Activated CD4-positive, alpha-beta T cell treated with anti-CD3 and anti-CD28 coated beads for 4 hours (primary cell): ENCODE measurements at places on chromosomes 4 and X.

GRCh38 chr4:54100595-54101189 is 729 bp downstream of the GSX2 start:
- DNase-seq = no peak

DNA sequence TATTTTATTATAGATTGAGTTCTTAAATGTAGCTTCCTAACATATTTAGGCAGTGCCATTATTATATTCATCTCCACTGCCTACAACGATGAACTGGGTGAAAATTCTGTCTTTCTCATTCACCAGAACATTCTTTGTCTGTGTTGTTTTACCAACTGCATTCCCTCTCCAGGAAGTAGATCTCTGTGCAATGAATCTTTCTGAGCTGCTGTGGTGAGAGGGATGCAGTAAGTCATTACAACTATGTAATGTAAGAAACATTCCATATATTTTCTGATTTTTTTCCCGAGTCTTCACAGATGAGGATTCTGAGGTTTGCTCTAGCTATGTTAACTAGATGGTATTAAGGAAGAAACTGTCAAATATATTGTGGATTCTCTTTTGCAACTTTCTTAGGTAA is 811.9 kb upstream of the PCDH7 start:
- no peak for DNase-seq

DNA sequence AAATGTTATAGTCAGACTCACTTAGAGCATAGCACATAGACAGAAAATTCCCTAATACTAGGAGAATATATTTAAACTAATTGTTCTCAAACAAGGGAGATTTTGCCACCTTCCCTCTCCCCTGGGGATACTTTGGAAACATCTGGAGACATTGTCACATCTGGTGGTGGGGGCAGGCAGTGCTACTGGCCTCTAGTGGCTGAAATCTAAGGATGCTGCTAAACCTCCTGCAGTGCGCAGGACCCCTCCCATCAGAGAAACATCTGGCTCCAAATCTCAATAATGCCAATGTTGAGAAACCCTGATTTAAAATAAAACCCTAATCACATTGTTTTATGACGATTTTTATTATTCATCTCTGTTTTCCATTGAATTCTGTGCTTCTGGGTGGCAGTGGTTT is 244.9 kb downstream of the FRMPD4 start:
- no peak for DNase-seq

DNA sequence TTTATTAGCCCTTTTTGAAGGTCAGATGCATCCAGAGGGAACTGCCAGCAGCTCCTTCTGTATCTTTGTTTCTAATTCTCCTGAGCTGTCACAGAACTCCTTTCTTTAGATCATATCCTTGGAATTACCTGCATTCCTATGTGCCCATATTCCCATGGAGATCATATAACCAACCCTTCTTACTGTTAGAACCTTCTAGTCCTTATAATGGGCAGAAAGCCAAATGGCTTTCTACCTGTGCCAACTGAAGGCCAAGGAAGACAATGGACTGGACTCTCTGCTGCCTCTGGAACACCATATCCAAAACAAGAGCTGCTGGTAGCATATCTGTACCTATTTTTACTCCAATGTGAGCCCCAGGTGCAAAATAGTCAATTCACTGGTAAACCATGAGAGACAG is 60.7 kb downstream of the TBC1D9 start:
- DNase-seq = no peak

- no peak for DNase-seq
Measured at GRCh38 chr4:74823194-74823593, 28.9 kb upstream of the BTC start.

- DNase-seq = no peak
Measured at GRCh38 chr4:90624781-90625180, 497.6 kb downstream of the CCSER1 start.

DNA sequence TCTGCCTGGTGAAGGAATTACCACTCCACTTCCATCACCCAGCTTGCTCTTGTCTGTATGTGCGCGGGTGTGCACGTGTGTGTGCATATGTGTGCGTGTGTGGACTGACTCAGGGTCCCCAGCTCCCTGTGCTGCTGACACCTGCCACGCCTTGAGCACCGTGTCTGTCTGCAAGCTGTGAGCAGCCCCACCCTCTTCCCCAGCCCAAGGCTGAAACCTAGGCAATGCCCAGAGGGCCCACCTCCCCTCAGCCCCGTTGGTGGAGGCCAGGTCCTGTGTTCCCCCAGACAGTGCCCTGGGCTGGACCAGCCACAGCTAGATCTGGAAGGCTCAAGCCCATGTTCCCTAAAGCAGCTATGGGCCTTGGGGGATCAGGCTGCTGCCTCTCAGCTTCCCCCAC is 2.0 kb upstream of the CCNQ start:
- no peak for DNase-seq

GRCh38 chr4:2245057-2245786 is 3.3 kb upstream of the HAUS3 start:
- no peak for DNase-seq

DNA sequence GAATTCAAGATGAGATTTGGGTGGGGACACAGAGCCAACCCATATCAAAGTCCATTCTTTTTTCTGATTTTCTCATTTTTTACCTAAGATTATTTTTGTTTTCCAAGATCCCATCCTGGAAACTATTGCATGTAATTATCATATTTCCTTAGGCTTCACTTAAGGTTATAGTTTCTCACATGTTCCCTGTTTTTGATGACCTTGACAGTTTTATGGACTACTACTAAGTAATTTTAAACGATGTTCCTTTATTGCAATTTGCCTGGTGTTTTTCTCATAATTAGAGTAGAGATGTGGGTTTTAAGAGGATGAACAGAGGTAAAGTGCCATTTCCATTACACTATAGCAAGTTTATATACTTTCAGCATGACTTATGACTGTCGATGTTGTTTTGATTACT is 795.1 kb downstream of the FAT4 start:
- DNase-seq = no peak

DNA sequence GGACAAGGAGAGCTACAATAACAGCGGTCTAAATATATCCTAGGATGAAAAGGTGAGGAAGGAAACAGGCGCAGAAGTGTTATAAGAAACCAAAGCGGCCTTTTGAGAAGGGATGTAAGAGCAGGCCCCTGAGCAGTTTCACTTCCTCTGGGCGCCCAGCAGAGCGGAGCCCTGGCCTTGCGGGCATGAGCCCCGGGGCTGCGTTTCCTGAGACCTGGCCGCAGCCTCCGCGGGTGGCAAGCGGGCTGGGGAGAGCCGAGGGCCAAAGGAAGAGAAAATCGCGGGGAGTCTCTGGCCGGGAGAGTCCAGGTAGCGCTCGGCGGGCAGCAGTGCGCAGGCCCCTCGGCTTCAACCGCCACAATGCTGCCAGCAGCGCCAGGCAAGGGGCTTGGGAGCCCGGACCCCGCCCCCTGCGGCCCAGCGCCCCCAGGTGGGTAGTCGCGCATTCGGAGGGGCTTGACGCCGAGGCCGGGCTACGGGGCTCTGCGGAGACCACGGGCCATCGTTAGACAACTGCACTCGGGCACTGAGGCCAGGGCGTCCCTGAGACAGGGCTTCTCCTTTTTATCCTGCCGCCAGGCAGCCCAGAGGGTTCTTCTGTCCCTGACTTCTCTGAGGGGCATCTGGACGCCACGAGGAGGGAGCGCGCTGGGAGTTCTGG is at the start of gene BANK1:
Gene BANK1, plus strand, starts transcription at position 210 of the 661 bp plus-strand sequence. Its CDS starts 151 bp downstream, at position 361.
- DNase-seq = peak; percentile 1

GRCh38 chrX:118074196-118074595 is 42.4 kb downstream of the KLHL13 start:
- no peak for DNase-seq
